ENCODE measurements at places on chromosomes 7 and 10.

DNA sequence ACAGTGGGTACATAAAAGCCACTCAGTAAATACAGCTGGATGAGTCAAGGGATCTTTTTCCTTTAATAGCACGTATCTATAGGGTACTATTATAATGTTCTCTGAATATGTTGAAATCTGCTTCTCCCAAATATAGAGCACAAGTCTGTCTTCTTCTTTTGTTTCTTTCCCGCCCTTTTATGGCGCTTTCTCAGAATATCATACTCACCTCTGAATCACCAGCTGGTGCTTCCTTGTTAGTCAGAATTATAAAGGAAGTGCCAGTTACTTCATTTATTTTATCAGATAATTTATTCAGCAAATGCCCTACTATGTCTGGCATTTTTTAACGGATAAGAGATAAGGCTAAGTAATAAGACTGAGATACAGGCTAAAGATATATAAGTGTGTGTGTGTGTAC lies 772.9 kb downstream of the SORCS3 start:
- DNase-seq, result no peak

DNA sequence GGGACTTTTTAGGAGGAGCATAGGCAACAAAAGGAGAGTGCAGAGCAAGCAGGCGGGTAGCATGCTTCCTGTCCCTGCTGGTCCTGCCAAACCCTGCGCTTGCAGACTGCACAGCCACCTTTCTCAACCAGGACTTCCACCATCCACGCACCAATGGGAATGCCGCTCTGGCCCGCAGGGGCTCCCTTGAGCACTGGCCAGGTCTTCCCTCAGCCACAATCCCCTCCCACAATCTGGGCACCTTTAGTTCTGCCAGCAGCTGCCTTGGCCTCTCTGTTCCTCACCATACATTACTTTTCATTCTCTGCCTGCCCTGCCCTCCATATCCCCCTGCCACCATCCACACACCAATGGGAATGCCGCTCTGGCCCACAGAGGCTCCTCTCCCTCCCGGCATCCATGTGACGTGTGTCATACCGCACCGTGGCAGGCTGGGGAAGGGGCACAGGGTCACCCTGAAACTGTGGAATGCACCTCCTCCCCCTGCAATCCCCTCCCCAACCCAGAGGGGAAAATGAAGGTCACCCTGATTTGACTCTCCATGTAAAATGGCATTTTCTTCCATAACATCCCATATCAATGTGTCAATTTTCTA lies 97.3 kb upstream of the MACROH2A2 start:
- DNase-seq, result no peak

GRCh38 chr10:100776671-100777070 lies 31.3 kb downstream of the PAX2 start:
- no peak for DNase-seq

DNA sequence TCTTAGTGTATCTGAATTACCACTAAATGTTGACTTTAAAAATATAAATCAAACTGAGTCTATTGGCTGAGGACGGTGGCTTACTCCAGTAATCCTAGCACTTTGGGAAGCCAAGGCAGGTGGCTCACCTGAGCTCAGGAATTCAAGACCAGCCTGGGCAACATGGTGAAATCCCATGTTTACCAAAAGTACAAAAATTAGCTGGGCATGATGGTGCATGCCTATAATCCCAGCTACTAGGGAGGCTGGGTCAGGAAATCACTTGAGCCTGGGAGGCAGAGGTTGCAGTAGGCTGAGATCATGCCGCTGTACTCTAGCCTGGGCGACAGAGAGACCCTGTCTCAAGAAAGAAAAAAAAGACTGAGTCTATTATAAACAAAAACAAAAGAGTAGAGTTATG lies 106.5 kb upstream of the RSU1 start:
- DNase-seq, result no peak

DNA sequence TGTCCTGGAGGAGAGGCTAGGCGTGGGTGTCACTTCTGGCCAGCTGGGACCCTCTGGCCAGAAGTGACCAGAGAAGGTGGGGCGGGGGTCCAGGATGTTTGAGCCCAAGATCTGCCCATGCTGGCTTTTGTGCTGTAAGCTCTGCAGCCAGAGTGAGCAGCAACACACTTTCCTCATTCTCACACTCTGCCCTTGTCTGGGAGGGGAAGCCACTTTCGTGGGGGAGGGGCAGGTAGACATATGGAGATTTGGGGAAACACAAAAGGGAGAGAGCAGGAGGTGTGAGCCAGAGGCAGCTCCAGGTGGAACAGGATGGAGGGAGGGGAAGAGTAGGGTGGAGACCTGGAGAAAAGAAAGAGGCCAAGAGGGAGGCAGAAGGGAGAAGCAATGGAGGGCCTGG lies 31.5 kb upstream of the ADCYAP1R1 start:
- no peak for DNase-seq
